ENCODE measurements at places on chromosomes 7 and 10. TPM values are rescaled to one million over a fixed set of nuclear protein-coding genes. Genes with fewer than 3 reads are reported as not detected.

Gene TBXAS1
- total RNA-seq = 4.3 TPM

Gene PON2
- total RNA-seq = 40.3 TPM

Gene IFIT2
- total RNA-seq = 4.3 TPM

Gene TMEM225B
- not detected for total RNA-seq

Gene HTR7
- 0.16 TPM for total RNA-seq

Gene SH2D4B
- not detected for total RNA-seq

Gene ARID5B
- total RNA-seq = 25.2 TPM

Gene DMBT1
- 0.08 TPM for total RNA-seq

DNA sequence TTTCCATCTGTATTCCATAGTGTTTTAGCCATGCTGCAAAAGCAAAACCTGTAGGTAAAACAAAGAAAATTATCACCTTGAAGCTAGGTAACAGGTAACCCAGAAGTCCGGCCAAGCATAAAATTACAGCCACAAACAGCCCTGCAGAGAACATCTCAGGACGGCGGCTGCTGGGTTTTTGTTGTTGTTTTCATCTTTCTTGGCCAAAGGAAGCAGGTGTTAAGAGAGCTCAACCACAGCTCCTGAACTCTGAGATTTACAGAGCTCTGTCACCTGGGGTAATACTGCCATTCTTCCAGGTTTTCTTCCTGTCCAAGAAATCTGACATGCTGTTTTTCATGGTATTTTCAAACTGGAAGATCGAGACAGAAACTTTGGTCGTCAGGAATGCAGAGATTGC lies 847 bp upstream of the SCIN start:
- DNase-seq = no peak

GRCh38 chr7:23205577-23205908 lies 23.7 kb downstream of the NUP42 start:
- no peak for DNase-seq

GRCh38 chr10:123398180-123398591 lies 244.0 kb downstream of the BUB3 start:
- no peak for DNase-seq

- no peak for DNase-seq
These were observed 28.2 kb upstream of the TLL2 start for GRCh38 chr10:96541921-96542320.

DNA sequence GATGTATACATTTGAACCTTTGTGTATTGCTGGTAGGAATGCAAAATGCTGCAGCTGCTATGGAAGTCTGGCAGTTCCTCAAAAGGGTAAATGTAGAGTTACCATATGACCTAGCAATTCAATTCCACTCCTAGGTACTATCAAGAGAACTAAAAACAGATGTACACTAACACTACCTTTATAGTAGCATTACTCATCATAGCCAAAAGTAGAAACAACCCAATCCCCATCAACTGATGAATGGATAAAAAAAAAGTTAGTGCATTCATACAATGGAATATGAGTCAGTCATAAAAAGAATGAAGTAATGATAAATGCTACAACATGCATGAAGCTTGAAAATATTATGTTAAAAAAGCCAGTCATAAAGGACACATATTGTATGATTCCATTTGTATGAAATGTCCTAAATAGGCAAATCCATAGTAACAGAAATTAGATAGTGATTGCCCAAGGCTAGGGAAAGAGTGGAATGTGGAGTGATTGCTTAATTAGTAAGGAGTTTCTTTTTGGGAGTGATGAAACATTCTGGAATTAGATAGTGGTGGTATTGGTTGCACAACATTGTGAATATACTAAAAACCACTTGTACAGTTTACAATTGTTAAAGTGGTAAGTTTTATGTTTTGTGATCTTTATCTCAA lies 96.4 kb upstream of the AOAH start:
- DNase-seq = no peak

DNA sequence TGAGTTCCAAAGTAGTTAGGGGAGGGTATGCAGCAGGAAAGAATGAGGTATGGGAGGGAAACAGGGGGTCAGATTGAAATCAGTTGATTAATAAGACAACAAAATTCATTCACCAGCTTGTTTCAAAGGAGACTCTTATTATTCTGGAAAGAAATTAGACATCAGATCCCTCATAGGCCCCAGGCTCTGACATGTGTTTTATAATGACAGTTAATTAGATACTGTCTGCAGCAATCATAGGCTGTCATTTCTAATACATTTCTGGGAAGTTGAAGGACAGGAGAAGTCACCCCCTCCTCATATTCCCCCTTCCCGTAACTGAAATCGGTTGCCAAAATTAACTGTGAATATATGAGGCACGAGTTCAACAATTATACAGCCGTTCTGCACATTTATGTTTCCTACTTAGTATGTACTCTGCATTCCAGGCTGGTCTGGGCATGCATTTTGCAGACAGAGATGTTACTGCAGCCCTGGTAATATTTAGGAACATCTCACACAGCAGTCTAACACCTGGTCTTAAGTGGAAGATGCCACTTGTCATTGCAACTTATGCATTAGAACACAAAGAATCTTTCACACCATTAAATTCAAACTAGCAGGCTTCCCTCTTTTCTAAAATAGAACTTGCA lies 355.2 kb upstream of the LRGUK start:
- DNase-seq = no peak

- DNase-seq = no peak
These were observed 163.8 kb downstream of the PRPF18 start for GRCh38 chr10:13750299-13751190.

GRCh38 chr7:39557911-39558310 lies 8.3 kb upstream of the YAE1 start:
- DNase-seq = no peak

DNA sequence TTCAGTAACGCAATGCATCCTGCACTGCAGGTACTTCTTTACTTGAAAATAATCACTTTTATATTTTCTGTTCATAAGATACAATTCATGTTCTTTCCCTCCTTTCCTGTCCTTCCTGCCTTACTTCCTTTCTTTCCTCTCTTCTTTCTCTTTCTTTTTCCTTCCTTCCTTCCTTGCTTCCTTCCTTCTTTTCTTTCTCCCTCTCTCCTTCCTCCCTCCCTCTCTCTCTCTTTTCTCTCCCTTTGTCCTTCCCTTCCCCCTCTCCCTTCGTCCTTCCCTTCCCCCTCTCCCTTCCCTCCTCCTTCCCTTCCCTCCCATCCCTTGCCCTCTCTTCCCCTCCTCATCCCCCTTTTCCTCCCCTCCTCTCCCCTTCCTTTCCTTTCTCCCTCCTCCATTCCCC lies 227.8 kb upstream of the KLF6 start:
- DNase-seq = no peak

- no peak for DNase-seq
These were observed 32.3 kb downstream of the CALD1 start for GRCh38 chr7:134811765-134812164.

GRCh38 chr10:106565546-106565945 lies 599.0 kb downstream of the SORCS1 start:
- no peak for DNase-seq

- DNase-seq = no peak
These were observed 488.6 kb downstream of the KCNMA1 start for GRCh38 chr10:77149001-77149400.

DNA sequence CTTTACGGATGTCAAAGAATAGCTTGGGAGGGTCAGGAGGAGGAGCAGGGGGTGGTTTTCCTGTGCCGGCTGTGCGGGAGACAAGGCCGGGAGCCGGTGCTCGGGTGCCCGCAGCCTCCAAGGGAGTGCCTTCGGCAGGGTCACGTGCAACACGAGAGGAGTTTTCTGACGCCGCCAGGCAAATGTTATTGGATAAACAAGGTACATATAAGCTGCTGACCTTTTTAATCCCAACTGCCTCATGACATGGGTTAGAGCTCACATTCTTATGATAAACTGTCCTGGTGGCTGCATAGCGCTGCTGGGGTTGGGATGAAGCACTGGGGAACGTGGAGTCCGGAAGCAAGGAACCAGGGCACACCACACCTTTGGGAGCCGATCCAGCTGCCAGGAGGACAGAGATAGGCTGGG lies 124.8 kb upstream of the PDLIM1 start:
- peak; percentile 83 for DNase-seq

DNA sequence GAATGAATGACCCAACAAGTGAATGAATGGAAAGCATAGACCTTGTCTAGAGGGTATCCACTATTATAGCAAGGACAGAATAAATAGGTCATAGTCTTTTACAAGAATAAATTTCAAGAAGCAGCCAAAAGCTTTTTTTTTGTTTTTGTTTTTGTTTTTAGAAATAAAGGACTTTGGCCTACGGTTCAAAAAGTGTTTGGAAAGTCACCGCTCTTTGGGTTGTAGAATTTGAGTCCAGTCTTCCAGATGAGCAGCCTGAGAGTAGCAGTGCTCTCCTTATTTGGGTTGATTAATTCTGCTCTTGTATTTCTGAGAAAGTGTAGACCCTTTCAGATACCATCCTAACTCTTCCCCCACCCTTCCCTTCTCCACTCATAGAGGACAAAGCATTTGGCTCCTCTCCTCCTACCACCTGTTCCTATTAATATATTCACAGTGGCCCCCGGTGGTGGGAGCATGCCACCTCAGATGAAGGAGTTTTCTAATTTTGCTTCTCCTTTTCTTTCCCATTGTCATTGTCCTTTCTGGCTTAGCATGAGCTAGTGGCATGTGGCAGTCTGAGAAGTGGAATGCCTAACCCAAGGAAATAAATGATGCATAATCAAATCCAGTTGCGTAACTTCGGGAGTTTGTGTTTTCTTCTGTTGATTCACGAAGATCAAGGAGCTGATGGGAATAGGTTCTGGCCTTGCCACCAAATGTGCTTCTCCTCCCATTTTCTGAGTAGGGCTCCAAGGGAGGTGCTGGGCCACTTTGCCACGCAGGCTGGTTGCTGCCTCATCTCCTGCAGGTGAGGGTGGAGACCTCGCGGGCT lies 114.7 kb downstream of the CHN2 start:
- DNase-seq = no peak

DNA sequence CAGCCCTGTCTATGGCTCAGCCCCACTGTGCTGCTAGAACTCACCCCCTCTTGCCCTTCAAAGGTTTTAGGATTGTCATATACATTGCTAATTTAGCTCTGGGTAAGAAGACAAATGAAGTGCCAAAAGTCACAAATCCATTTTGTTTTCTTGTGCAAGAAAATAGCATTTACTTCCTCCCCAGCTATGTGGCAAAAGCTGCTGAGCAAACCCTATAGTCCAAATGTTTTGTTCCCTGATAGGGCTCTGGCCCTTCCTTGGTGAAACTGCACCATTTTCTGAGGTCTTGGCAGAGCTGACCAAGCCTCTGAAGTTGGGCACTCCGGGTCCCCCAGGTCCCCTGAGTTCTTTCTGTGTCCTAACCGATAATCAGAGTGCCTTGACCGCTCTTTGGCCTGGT lies 84.1 kb upstream of the GJD4 start:
- DNase-seq = no peak
